Activated naive CD4-positive, alpha-beta T cell treated with Interleukin-2 at 50 U/mL for 16 hours (primary cell): ENCODE measurements at places on chromosomes 2 and 18.

DNA sequence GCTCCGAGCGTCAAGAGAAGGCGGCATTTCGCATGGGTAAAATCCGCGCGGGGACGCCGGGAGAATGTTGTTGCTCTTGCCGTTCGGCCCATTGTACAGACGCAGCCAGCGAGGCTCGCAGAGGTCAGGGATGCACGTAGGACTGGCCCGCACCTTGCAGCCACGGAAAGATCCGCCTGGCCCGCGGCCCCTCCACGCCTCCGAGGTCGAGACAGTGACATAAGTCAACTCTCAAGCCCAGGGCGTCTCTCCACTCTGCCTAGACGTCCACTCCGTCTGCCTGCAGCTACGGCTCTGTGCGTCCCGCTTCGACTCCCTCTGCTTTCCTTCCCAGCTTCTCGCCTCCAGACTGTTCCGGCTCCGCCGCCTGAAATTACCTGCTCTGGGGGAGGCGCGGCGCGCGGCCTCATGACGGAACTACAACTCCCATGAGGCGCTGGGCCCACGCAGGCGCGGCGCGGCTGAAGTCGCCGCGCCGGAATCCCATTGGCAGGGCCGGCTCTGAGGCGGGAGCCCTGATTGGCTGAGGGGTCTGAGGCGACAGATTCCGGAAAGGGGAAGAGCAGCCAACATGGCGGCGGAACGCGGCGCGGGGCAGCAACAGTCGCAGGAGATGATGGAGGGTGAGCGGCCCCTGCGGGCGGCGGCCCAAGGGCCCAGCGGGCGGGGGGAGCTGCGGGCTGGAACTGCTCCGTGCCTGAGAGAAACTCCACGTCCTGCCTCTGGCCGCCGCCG is at the start of gene PPP1R7:
Gene PPP1R7 (plus strand): TSS at position 543 of the 735 bp plus-strand sequence. CDS start 29 bp downstream, at position 572.
- DNase-seq, result peak; percentile 95

DNA sequence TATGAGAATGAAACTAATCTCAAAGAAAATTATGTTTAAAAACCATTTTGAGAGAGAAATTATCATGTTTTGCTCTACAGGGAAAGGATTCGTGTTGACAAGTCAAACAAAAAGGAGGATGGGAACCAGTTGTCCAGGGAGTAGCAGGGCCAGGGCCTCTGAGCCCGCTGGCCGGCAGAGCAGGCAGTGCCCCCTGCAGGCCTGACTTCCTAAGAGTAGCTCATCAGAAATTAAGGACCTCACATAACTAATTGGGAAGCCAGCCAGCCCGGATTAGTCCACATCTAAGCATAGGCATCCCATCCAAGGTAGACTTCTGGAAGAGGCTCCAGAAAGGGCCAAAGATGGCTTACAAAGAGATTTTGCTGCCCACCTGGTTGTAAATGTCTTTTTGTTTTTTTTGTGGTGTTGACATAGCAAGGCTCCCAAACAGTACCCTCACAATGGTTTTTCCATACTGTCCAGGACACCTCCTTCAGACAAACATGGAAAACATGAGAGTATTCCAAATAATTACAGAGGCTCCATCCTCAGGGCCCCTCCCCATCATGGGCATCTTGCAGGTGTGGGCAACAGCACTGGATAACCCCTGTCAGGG is 241.2 kb upstream of the TANK start:
- DNase-seq, result peak; percentile 21

DNA sequence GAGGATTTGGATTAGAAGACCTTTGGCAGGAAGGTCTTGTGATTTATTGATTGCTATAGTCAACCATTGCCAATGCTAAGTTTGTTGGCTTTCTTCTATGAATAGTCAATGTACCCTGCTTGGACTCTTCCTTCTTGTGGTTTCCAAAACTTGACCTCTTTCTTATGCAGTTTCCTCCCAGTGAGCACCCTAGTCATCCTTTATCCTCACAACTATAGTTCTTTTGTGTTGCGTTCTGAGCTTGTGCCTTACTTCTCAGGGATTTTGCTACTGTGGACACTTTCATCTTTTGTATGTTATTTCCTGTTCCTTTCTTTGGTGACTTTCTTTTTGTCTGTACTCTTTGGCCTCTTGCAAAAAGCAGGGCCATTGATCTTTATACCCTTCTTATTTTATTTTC is 168.2 kb downstream of the LRRTM1 start:
- no peak for DNase-seq

DNA sequence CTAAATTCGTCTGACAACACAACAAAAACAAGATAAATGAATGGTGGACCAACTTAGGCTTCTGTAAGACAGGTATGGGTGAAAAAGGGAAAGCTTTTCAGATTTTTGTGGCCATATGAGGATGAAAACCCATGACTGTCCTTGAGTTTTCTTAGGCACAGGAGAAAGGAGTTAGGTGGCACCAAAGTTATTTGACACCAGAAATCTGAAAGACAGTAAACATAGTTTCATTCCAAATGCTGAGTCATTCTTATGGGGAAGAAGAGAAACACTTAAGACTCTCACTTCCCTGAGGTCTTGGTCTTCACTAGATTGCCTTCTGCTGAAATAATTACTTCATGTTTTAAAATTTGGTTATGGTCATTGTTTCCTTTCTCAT is 5.2 kb upstream of the GPD2 start:
- no peak for DNase-seq

DNA sequence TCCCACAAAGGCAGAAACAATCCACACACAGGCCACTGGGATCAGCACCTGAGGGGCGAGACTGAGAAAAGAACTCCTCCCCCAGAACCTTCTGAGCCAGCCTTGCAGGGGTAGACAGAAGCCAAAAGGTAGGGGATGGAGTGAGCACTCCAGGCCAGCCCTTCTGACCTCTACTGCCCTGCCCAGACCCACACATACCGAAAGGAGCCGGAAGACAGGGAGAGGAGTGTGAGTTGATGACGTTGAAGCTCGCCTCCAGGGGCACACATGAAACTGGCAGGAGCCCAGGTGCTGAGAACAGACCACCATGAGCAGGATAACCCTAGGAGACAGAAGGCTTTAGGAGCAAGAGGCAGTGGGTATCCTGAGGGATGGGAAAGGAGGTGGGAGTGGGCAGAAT is 1.8 kb downstream of the SLC23A3 start:
- DNase-seq, result no peak

DNA sequence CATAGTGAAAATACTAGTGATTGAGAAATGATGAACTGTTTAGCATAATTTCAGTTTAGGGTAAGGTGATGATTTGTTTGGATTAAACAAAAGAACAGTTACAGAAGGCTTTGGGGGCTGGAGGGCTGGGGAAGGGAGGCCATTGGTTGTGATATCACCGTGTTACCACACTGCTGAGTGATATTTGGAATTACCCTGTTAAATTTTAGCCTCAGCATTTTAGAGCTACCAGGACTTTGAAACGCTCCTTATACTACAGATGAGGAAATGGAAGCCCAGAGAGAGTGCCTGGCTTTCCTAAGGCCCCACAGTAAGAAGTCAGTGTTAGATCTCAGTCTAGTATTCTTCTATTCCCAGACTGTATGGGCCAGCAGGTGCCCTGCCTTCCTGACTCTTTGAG is 15.6 kb downstream of the ARHGEF33 start:
- DNase-seq, result no peak

DNA sequence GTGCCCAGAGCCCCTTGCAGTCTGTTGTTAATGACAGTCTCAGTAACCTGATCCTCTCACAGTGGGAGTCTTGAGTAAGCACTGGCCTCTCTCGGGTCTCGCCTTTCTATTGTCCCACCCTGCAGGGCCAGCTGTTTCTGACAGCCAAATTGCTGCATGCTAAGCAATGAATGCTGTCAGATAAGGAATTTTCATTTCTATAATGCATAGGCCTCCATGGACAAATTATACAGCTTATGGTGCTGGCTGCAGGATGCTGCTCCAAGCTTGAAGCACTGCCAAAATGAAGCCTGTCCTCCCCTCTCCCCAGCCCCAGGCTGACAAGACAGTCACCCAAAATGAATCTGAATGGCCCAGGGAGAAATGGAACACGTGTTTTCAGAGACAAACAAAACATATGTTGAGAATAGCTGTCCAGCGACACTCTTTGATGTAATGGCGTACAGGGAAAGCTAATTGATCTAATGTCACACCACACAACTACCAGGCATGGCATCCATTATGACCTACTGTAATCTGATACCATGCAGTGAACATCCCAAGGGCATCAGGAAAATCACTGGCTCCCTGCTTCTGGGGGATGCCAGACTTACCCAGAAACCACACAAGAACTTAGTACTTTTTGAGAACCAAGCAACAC is 36.8 kb downstream of the ACVR1 start:
- DNase-seq, result no peak

DNA sequence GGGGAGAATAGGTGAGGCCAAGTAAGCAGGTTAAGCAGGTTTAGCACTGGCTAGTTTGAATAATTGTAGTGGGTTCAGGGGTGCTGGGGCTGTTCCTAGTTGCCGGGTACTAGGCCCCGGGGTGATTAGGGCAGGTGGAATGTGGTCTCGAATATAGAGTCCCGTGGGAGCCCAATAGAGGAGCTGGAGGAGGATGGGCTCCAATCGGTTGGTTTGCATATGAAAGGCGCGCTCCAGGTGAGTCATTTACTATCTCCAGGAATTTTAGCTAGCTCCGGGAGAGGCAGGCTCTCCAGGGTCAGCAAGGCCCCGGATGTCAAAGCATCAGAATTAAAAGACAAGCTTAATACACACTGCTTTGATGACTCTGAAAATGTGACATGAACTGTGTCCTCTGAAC is 304.0 kb downstream of the ZNF521 start:
- DNase-seq, result no peak

GRCh38 chr18:55475916-55476315 is 112.1 kb downstream of the TCF4 start:
- DNase-seq, result no peak

GRCh38 chr18:36769611-36770314 is 59.0 kb downstream of the TPGS2 start:
- no peak for DNase-seq

- no peak for DNase-seq
Observed at GRCh38 chr18:36321658-36322407, 24.3 kb downstream of the FHOD3 start.

- no peak for DNase-seq
Observed at GRCh38 chr2:143558665-143559064, 429.4 kb downstream of the ARHGAP15 start.

DNA sequence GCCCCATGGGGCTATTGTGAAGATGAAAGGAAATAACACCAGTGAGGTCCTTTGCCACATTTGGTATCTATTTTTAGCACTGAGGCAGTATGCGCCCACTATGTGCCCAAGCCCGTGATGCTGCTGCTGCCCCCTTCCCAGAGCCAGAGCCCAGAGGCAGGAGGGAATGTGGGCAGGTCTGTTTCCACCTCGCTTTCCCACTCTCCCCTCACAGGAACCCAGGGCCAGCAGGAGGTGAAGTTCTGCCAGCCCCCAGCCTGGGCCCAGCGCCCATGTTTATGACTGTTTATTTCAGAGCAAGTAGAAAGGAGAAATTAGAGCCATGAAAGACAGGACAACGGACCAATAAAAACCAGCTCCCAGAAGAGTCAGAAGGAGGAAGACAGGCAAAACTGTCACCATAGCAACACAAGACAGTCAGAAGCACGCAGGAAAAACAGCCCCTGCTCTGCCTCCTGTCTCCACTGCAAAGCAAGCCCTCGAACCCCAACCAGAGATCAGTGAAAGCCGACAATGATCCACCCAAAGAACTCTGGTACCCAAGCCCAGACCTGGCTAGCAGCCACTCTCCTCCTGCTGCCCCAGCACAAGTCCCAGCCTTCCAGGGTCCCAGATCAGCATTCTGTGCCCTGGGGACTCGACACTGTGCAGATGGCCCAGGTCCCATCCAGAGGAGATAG is 1.4 kb downstream of the CYRIA start:
- DNase-seq, result no peak

- DNase-seq, result no peak
Observed at GRCh38 chr2:213274143-213274542, 10.1 kb upstream of the SPAG16 start.

GRCh38 chr2:188678882-188679281 is 295.3 kb upstream of the COL3A1 start:
- no peak for DNase-seq

- no peak for DNase-seq
Observed at GRCh38 chr18:13159579-13159978, 59.0 kb upstream of the LDLRAD4 start.

GRCh38 chr2:233387667-233388528 is 33.6 kb downstream of the DGKD start:
- no peak for DNase-seq

DNA sequence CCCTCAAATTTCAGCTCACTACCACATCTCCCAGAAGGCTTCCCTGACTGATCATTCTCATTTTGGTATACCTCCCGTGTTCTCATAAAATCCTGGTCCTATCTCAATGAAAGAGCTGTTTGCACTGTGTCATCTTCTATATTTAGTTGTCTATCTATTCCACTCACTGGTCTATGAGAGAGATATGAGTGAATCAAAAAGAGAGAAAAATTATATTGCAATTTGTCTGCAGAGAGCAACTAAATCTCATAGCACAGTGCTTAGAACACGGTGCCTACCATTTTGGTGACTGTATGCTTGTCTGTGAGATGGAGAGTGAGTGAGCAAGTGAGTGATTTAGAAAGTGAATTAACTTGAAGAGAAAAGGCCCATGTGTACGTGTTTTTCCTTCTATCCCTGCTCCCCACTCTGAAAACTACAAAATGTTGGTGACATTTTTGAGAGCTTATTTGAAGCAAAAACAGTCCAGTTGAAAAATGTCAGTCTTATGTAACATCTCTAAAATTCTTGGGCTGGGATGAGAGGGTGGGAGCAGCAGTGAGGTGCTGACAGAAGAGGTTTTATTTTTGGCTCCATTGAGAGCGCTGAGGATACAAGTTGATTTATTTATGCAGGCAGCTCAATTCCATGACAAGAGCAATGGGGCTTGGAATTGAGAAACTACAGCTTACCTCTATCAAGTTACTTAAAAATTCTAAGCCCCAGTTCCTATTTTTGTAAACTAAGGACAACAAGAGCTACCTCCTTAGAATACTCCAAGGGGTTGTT is 373.5 kb upstream of the CHST9 start:
- DNase-seq, result no peak

- no peak for DNase-seq
Observed at GRCh38 chr2:104840156-104840555, 13.8 kb upstream of the POU3F3 start.

DNA sequence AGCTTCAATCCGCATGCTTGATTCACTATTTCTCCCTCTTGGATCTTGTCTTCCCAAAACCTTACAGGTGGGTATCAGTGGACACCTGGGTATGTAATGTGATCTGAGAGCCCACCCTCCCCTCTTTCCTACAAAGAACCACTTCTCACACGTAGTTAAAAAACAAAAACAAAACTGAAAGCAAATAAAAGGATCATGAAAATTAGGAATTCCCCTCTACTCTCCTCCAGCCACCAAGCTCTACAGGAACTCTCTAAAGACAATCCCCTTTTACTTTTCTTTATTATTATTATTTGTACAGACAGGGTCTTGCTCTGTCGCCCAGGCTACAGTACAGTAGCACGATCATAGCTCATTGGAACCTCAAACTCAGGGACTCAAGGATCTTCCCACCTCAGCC is 40.8 kb upstream of the MYO1B start:
- no peak for DNase-seq
